ENCODE measurements at places on chromosomes 5 and 9.

- no peak for DNase-seq
These were observed 235.7 kb upstream of the TNC start for GRCh38 chr9:115353681-115354080.

- no peak for DNase-seq
These were observed 603 bp downstream of the PPIP5K2 start for GRCh38 chr5:103120607-103121200.

- DNase-seq: peak; percentile 43
These were observed 59.9 kb downstream of the ZFAND5 start for GRCh38 chr9:72305102-72305546.

- no peak for DNase-seq
These were observed 49.1 kb downstream of the IPPK start for GRCh38 chr9:92620845-92621244.

DNA sequence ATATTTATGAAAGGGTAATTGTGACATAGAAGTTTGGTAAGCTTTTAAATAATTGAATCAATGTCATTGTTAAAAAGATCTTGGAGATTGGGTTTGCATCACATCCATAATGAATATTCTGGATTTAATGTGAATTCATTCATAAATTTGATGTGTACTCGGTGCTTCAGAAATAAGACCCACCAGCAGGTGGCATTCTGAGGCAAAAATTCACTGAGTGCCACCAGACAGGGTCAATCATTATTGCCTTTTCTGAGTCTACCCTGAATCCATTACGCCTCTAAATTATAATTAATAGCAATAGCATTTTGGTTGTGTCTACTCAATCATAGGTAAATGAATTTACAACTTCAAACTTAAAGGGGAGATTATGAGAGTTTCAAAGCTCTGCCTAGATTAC is 1.0 kb downstream of the TRPC7 start:
- DNase-seq: no peak

DNA sequence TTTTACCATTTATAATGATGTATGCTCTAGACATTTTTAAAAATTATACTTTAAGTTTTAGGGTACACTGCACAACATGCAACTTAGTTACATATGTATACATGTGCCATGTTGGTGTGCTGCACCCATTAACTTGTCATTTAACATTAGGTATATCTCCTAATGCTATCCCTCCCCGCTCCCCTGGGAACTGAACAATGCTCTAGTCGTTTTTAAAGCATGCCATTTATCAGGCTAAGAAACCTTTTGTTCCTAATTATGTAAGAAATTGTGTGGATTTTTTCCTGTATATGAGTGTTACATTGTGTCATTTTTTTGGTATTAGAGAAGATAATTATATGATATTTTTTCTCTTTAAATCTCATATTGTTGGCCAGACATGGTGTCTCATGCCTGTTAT is 72.8 kb upstream of the SGCD start:
- DNase-seq: no peak

GRCh38 chr9:18718932-18719331 is 245.0 kb downstream of the ADAMTSL1 start:
- DNase-seq: no peak

- DNase-seq: no peak
These were observed 71.8 kb upstream of the CD180 start for GRCh38 chr5:67268231-67269021.
